T-helper 17 cell (primary cell): ENCODE measurements at places on chromosomes 6 and 20.

DNA sequence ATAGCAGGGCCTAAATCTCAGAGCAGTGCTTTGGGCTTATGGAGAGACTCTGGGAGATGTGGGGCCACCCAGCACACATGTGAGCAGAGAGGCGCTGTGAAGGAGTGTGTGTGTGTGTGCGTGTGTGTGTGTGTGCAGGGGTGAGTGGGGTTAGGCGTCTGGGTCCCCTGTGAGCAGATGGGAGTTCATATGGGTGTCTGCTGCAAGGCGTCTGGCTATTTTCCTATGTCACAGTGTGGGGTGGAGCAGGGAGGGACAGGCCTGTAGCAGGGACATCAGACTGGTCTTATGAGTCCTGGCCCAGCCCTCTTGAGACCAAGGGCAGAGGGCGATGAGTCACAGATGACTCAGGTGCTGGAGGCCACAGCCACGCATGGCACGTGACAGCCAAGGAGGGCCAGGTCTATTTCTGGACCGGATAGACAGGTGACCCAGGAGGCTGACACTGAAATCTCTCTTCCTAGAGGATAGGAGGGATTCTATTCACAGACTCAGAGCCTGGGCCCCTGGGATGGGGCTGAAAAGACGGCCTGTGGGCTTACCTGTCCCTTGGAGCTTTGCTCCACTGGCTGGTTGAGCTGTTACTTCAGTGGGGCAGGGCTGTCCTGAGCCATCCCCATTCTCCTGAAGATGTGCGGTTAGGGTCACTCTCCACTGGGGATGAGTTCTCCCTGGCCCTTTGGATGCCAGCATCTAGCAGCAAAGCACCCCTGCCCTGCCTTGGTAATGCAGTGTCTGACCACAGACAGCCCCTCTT is 28.9 kb downstream of the VEGFA start:
- no peak for DNase-seq

DNA sequence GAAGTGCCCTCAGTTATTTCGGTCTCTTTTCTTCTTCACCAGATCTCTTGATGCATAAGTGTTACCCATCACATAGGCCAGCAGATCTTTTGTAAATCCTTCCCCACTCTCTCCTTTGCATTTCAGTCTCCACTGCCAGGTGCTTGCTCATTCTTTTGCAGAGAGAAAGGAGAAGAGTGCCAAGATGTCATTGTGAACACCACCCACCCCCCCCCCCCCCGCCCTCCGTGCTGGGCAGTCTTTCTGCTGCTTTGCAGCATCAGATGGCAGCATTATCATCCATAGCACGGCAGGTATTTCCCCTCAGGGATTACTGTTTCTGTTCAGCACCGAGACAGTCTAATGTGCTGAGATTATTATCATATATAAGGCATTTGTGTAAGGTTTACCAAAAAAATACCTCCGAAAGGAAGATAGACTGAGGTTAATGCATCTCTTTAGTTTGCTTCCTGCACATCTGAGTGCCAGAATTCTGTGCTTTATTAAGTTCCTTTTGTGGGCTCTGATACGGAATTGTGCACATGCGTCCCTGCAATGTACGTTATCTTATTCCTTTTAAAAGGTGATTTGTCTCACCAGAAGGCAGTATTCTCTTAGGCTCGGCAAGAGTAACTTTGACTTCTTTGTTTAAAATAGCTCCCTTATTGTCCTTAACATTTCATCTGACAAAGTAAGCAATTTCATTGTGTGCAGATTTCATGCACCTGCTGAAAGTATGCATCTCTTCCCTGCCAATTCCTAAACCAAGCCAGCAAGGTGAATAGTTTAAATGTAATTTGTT is 128.8 kb downstream of the PHACTR1 start:
- no peak for DNase-seq

DNA sequence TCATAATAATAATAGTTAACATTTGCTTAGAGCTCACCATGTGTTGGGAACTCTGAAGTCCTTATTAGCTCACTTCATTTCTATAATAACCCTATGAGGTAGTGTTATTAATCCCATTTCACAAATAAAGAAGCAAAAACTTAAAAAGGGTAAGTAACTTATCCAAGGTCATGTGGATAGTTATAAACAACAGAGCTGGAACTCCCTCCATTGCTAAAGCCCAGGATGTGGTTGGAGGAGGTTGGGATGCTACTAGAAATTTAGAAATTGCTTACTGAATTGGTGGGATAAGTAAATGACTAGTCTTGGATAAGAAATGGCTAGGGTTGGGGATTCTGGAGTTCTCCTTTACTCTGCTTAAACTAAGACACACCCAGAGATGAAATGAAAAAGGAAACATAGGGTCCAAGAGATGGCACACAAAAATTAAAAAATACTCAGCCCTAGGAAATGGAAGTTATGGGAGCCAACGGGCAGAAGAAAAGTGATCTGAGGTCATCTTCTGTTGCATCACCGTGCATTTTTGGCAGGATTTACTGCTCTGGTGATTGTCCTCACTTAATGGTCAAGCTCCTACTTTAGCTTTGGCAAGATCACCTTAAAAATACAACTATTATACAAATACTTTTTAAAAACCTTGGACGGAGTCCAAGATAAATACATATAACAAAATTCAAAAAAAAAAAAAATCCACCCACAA is 7.7 kb upstream of the CLIC5 start:
- DNase-seq, result no peak

- DNase-seq, result no peak
These were observed 73.3 kb downstream of the MAN1A1 start for GRCh38 chr6:119276211-119276610.

GRCh38 chr6:38646166-38646878 is 6.6 kb upstream of the BTBD9 start:
- no peak for DNase-seq

DNA sequence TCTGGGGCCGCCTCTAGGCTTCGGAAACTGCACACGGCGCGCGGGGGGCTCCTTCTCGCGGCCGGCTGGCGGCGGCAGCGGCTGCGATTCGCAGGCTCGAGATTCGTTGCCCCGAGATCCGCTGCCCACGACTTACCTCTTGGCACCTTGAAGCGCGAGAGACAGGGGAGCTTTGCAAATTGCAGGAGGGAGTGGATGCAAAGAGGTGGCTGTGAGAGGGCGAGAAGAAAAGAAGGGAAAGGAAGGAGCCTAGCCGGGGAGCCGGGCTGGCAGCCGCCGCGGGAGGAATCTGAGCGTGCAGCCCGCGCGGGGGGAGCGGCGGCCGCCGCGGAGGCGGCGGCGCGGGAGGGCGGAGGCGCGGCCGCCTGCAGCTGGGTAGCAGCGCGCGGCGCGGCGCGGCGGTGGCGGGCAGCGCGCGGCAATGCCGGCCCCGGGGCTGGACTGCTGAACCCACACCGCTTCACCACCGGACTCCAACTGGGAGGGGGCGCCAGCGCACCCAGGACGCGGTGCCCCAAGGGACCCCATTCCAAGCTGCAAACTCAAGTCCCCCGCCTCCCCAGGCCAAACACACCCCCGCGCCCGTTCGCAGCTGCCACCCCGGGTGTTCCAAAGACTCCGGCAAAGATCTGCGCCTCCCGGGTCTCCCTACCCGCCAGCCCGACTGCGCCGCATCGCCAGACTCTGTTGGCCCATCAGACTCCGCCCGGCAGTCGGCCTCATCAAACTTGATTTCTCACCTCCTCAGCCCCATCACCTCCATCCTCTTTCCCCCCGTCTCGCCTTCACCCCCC is 44.2 kb upstream of the SUPT3H start:
- peak; percentile 37 for DNase-seq

DNA sequence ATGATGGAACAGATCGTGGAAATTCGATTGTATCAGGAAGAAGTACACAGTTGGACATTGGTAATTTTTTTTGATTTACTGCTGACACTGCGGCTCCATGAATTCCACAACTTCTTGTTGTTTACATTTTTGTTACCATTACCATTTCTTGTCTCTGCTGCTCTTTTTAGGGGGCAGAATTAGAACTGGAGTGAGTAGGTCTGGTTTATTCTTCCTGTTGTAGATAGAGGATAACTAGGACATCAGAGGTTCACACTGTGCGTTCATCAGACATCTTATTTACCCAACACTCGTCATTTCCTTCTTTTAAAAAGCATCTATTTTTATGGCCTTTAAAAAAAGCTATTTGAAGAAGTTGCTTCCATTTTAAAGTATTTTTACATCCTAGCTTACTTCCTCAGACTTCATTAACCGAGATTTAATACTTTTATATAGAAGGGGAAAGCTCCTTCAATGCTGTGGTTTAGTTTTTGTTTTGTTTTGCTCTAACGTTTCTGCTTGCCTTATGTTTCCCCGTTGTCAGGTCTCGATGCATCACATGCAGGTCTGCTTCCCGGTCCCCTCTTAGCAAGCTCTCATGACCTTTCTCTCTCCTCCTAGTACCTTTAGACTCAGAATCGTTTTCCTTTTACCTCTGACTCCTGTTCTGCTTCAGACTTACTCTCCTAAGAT is 139.1 kb downstream of the ARID1B start:
- no peak for DNase-seq

DNA sequence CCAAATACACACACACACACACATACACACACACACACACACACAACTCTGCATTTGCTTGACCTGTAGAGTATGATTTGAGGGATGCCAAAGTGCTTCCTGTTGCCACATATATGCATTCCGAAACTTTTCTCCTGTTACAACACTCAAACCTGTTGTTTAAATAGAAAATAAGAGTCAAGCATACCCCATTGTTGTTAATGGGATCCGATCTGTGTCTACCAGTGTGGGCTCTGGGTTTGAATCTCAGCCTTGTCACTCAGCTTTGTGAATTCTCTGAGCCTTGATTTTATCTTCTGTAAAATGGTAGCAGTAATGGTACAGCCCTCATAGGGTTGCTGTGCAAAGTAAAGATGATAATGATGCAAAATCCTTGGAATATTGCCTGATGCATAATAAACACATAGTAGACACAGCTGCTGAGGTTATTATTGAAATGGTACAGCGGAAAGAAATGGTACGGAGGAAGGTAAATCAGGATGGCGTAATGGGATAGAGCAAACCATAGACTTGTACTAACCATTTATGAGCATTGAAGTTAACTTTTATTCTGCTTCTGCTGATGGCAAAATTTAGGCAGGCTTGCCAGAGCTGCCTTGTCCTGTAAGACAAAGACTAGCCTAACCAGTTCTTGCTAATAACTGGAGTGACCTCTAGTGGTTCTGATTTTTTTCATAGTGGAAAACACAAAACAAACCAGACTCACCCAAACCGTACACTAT is 113.5 kb upstream of the PHACTR1 start:
- DNase-seq, result no peak

- DNase-seq, result no peak
These were observed 11.2 kb downstream of the SLC22A2 start for GRCh38 chr6:160247457-160247883.

DNA sequence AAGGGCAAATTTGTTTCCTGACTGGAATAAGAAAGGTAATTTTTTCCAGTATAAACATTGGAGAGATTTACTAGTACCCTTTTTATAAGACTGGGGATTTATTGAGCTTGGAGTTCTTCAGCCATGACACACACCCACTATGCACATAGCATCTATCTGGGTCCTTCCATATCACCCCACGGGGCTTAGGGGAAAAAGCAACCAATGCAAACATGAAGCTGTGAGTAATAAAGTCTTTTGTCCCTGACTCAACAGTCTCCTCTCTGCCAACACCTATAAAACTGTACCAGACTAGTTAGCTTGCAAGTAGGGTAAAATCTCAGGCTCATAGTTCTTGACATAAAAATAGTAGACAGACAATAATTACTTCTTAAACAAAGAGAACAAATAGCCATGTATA is 23.4 kb downstream of the COL21A1 start:
- no peak for DNase-seq

GRCh38 chr6:14348389-14348788 is 230.8 kb downstream of the CD83 start:
- no peak for DNase-seq

DNA sequence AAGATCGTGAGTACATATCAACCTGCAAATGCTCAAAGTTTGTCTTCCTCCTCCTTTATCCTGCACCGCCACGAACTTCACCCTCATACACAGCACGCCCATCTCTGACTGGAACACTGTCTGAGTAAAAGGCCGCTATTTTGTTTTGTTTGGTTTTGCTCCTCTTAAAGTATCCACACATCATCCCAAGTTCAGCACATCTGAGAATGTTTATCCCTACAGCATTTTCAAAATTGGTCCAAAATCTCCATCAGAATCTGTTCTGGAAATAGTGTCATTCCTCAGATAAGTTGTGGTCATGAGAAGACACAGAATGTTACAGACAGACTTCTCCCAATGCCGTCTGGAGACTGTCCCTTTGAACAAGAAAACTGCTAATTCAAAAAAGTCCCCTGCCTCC is 251.6 kb upstream of the ARID1B start:
- DNase-seq, result no peak
